Natural killer cell treated with Interleukin-12 subunit alpha and Interleukin-12 subunit beta and Interleukin-15 and Interleukin-18, amount 100 ng/mL, for 72 hours (primary cell): ENCODE measurements at places on chromosomes 7 and 10. TPM values are rescaled to one million over a fixed set of nuclear protein-coding genes. Genes with fewer than 3 reads are reported as not detected.

- H3K27ac ChIP-seq: no peak overlapping the region
- H3K4me1 ChIP-seq: no peaks in the 10 kb centered on the region
- no peaks in the 10 kb centered on the region for H3K27me3 ChIP-seq
- no peak overlapping the region for H3K4me3 ChIP-seq
- no peak for DNase-seq
- no peaks in the 10 kb centered on the region for H3K36me3 ChIP-seq
These were observed 401.6 kb downstream of the SUGCT start for GRCh38 chr7:40536421-40536820.

DNA sequence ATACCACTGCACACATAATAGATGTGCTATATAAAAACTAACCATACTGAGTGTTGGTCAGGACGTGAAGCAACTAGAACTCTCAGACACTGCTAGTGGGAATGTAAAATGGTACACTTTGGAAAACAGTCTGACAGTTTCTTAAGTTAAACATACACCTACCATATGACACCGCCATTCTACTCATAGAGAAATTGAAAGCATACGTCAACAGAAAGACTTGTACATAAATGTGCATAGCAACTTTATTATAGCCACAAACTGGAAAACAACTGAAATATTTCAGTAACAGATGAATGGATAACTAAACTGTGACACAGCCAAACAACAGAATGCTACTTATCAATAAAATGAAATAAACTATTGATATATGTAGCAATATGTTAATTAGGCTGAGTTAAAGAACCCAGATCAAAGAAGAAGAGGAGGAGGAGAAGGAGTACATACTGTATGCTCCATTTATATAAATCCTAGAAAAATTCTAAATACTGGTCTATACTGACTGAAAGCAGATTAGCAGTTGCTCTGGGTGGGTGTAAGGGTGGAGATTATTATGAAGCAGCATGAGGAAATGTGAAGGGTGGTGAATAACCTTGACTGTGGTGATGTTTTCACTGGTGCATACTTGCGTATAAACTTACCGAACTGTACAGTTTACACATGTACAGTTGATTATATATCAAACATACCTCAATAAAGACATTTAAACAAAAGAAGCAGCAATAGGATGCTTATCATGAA lies 48.6 kb downstream of the ARHGAP21 start:
- H3K4me3 ChIP-seq: no peak overlapping the region
- no peak overlapping the region for H3K27ac ChIP-seq
- peaks cover 10% of the 10 kb centered on the region for H3K4me1 ChIP-seq

DNA sequence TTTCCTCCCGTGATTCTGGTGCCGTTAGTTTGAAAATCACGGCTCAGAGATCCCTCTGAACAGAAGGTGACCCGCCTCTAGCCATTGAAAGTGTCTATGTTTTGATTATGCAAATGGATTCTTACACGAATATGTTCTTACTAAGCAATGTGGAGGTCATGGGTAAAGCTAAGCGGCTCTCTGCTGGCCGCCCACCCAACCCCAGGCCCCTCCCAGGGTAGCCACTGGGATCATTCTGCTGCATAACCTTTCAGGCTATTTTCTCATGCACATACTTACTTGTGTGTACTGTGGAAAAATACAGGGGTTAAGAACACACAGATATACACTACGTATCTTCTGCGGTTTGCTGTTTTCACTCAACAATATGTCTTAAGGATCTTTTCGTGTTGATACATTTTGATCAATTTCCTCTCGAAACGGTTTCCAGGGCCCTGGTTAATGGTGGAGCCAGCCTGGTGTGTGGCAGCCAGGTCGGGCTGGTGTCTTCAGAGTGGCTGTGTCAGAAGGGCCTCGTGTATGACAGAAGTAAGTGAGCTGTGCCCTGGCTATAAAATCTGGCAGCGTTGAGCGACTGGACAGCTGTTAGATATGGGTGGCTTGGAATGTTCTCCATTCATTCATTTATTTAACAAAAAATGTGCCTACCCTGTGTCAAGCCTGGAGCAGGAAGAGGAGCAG lies 29.9 kb downstream of the ZNF783 start:
- H3K4me1 ChIP-seq: peaks cover 11% of the 10 kb centered on the region
- no peaks in the 10 kb centered on the region for H3K27me3 ChIP-seq
- no peak for DNase-seq
- H3K36me3 ChIP-seq: no peaks in the 10 kb centered on the region

Gene ADAM22
- 1.9 TPM for total RNA-seq

Gene SHH
- total RNA-seq: not detected

Gene LIPK
- not detected for total RNA-seq

Gene ACHE
- 0.73 TPM for total RNA-seq

Gene ACSM6
- total RNA-seq: not detected
